ENCODE measurements at places on chromosomes 6 and 20.
A peak's percentile ranks its signal among the peaks of the same experiment; 100 is the strongest.

DNA sequence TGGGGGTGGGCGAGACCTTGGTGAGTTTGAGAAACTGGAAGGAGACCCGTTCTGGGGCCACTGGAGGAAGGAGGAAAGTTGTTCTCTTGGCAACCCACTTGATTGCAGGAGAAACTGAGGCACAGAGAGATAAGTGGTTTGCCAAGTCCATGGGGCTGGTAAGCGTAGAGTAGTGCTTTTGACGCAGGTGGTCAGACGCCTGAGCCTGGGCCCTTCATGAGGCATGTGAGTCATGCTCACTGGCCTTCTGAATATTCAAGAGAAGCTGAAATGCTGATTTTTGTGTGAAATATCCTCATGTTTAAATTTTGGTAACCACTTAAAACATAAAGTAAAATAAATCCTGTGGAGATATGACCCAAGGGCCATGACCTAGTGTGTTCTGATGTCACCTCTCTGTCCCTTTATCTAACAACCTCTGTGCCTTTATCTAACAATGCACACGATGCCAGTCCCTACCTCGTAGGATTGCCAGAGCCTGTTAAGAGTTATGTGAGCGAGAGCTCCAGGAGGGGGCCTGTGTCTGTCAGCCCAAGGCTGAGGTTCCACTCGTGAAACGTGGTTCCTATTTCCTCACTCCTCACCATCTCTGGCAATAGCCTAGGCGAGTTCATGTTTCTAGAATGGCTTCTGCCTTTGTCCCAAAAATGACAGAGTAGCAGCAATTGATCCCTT is 32.8 kb upstream of the PMEPA1 start:
- DNase-seq, result no peak

DNA sequence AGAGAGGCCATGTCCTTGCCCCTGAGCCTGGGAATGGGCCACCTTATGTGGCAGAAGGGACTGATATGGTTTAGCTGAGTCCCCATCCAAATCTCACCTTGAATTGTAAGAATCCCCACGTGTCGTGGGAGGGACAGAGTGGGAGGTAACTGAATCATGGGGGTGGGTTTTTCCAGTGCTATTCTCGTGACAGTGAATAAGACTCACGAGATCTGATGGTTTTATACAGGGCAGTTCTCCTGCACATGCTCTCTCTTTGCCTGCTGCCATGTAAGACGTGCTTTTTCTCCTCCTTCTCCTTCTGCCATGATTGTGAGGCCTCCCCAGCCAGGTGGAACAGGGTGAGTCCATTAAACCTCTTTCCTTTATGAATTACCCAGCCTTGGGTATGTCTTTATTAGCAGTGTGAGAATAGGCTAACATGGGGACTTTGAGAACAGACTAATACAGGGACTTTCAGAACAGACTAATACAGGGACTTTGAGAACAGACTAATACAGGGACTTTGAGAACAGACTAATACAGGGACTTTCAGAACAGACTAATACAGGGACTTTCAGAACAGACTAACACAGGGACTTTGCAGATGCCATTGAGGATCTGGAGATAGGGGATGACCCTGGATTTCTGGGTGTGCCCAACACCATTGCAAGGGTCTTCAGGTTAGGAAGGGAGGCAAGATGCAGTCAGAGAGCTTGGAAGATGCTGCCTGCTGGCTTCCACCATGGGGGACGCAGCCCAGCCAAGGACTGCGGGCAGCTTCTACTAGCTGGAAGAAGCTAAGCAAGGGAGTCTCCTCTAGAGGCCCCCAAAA is 86.9 kb downstream of the RAMACL start:
- DNase-seq, result peak; percentile 15

DNA sequence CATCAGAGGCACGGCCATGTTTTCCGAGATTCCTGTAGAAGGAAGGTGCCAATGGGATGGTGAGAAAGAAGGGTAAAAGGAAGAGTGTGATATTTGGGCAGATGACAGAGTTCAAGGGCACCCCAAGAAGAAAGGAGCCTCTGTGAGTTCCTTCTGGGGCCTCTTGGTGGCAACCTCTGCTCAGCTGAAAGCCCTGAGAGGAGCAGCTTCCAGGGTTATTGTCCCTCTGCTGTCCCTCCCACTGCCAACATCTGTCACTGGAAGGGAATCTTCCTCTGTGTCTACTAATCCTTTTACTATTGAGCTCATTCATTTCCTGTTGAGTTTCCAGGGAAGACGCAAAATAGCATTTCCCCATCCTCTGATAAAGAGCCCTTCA is 40.0 kb upstream of the KCNK16 start:
- no peak for DNase-seq

DNA sequence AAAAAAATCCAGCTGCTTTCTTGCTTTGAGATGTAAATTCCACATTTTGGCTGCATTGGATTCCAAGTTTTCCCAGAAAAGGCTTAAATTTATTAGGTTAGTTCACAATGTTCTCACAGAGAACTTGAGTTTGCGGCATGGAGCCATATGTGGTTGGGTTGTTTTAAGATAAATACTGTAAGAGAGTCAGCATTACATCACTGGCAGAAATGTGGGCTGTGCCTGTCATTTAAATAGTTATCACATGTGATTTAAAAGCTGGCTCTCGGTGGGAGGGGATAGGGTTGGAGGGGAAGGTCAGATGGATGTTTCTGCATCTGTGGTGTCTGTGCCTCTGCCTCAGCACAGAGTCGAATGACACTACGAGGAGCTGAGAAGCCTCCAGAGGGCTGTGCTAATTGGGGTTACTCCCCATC is 73.8 kb upstream of the SCP2D1 start:
- no peak for DNase-seq

GRCh38 chr6:163121270-163121669 is 293.2 kb upstream of the QKI start:
- no peak for DNase-seq

- no peak for DNase-seq
Observed at GRCh38 chr6:166005401-166005943, 162.2 kb downstream of the TBXT start.

- DNase-seq, result no peak
Observed at GRCh38 chr6:148200781-148201180, 141.9 kb upstream of the SASH1 start.

DNA sequence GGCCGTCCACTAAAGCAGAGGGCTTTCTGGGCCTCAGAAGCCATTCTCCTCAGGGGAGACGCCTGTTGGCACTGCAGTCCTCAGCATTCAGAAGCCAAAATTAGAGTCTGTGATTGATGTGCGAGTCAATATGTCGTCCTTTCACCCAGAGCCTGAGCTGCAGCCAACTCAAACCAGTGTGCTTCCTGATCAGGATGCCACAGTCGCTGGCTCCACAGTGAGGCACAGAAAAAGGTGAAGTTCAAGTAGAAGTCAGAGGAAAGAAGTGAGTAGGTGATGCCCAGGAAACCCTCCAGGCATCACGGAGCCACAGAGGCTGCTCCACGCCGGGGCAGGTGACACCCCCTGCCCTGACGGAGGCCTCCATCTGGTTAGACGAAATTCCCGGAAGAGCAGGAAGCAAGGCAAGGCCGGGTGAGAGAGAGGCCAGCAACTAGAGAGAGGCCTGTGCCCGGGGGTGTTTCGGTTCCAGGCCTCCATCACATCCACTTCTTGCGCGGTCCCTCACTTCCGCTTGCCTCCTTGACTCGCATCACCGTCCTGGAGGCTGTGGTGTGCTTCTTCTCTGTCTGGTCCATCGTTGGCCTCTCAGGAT is 177.7 kb upstream of the SNX9 start:
- DNase-seq, result no peak

DNA sequence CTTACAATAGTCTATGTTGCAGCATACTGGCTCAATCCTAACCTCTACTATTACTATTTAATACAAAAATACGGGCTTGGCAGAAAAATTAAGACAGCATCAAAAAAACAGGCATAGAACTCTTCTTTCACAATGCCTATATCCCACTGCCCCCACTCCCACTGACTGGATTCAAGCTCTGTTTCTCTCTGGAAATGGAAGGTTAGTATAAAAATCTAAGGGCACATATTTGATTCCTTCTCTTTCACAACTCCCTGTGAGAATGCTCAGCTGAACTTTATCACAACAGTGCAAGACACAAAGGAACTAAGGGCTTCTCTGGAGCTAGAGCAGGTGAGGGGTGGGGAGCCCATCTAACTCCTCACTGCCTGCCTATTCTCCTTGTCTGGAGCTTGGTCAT is 258.4 kb upstream of the FAM83B start:
- no peak for DNase-seq

GRCh38 chr6:79441192-79441591 is 96.0 kb downstream of the LCA5 start:
- DNase-seq, result no peak

GRCh38 chr6:118739696-118740353 is 88.4 kb upstream of the CEP85L start:
- DNase-seq, result no peak

GRCh38 chr6:160305926-160306713 is 42.1 kb upstream of the SLC22A3 start:
- DNase-seq, result no peak

DNA sequence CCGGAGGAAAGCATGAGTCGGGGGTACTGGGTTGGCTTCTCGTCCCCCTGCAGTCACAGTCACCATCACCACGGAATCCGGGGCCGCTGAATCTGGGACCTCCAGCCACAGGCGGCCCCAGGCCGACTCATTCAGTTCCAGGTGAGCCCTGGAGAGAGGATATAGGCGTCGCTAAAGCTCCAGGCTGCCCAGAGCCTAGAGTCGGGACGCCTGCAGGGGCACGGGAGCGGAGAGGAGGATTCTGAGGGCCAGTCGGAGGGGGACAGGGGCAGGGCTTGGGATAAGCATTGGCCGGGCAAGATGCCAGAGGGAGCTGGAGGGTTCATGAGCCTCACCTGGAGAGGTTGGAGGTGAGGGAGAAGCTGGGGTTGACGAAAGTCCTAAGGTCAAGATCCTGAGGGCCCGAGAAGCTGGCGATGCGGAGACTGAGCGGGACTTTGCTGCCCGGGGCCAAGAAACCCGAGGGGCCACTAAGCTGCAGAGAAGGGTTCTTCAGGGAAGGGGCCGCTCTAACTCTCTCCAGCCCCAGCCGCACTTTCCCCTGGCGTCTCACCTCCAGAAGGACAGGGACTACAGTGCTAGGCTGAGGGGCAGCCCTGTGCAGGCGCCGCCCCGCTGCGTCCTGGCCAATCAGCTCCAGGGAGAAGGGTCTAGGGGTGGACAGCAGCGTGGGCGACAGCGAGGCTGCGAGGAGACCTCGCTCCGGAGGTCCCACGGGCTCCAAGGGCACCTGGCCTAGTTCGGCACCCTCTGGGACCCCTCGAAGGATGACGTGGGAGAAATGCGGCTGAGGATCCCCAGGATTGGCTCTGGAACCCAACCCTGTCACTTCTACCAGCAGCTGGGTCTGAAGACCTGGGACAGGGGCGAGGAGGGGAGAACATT is 3.7 kb downstream of the SAPCD1 start:
- DNase-seq, result no peak

DNA sequence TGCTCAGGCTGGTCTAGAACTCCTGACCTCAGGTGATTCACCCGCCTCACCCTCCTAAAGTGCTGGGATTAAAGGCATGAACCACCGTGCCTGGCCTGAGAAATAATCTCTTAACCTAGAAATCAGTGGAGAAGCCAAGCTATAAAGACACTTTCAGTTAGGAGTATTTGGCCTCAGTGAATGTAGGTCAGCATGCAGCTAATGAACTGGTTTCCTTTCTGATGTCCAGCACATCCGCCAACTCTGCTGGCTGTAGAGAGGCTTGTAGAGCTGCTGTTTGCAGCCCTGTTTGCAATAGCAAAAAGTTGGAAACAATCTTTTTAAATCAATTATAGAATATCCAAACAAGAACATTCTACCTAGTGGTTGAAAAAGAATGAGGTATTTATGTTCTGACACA is 42.4 kb upstream of the ELOVL5 start:
- no peak for DNase-seq

GRCh38 chr6:137705160-137706082 is 161.6 kb upstream of the TNFAIP3 start:
- peak; percentile 76 for DNase-seq

DNA sequence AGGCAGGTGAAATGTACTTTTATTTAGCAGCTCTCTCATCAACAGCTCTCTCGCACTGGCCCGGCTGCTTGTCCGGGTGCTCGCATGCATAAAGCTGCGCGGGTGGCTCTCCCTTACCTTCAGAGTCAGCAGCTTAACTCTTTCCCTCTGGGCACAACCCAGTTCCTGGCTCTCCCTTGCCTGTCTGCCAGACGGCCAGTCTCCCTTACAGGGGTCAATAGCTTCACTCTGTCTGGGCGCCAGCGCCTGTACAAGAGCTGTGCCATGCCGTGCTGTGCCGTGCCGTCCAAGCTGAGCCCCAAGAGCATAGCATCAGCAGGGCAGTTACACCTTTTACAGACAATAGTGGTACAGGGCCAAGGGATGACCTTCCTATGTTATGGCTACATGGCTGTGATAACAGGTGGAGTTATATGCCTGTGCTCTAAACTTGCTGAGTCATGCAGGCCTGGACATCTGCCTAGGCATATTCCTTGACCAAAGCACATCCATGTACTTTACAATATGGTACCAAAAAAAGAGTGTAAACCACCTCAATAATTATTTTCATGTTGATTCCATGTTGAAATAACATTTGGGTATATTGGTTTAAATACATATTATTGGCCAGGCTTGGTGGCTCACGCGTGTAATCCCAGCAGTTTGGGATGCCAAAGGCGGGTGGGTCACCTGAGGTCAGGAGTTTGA is 47.9 kb downstream of the BLTP3A start:
- no peak for DNase-seq
